ENCODE measurements at places on chromosomes 5 and 9.

DNA sequence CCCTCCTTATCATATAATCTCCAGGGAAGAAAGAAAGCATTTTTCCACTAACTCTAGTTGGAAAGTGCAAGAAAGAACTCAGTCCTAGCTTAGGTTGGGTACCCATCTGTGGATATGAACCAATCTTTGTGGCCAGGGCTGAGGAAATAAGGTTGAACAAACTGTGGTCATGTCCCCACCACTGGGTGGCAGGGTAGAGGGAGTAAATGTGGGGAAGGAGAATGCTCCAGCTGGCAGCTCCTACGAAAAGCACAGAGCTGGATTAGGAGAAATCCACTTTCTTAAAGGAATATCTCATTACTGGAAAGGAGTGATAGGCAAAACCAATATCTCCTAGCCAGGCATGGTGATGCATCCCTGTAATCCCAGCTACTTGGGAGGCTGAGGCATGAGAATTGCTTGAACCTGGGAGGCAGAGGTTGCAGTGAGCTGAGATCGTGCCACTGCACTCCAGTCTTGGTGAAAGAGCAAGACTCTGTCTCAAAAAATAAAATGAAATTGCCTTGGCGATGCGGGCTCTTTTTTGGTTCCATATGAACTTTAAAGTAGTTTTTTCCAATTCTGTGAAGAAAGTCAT lies 175.1 kb downstream of the CCDC192 start:
- peak; percentile 1 for DNase-seq

DNA sequence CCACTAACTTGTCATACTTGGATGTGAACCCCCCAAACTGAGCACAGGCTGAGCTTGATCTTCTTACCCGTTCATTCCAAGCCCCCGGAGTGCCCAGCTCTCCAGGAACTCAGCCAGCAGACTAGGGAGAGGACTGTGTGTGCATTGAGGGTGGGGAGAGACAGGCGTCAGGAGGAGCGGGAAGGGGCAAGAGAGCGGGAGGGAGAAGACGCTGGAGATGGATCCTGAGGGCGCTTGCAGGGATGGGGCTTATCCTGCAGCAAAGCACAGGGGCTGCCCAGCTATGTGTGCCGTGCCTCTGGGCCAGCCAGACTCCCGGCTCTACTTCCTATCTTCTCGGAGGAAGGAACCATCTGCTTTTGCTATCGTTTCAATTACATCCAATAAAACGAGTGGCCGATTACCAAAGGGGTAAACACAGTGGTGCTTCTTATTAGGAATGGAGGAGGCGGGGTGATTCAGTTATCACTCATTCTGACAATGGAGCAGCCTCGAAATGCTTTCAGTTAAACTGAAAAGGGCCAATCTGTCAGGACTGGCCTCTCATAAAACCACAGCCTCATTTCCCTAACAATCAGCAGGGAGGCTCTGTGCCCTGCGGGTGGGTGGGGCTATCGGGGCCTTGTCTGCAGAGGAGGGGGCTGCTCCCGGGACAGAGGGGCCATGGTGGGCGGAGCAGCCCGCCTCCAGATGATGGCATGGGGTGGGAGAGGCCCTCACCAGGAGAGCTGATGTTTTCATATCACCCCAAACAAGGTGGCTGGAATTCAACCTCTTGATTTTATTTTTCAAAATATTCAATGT lies 168.2 kb downstream of the DAB2IP start:
- no peak for DNase-seq

GRCh38 chr9:124778575-124779367 lies 1.8 kb downstream of the OLFML2A start:
- no peak for DNase-seq

- DNase-seq = no peak
These were observed 47.4 kb upstream of the MEF2C start for GRCh38 chr5:88930335-88930734.

DNA sequence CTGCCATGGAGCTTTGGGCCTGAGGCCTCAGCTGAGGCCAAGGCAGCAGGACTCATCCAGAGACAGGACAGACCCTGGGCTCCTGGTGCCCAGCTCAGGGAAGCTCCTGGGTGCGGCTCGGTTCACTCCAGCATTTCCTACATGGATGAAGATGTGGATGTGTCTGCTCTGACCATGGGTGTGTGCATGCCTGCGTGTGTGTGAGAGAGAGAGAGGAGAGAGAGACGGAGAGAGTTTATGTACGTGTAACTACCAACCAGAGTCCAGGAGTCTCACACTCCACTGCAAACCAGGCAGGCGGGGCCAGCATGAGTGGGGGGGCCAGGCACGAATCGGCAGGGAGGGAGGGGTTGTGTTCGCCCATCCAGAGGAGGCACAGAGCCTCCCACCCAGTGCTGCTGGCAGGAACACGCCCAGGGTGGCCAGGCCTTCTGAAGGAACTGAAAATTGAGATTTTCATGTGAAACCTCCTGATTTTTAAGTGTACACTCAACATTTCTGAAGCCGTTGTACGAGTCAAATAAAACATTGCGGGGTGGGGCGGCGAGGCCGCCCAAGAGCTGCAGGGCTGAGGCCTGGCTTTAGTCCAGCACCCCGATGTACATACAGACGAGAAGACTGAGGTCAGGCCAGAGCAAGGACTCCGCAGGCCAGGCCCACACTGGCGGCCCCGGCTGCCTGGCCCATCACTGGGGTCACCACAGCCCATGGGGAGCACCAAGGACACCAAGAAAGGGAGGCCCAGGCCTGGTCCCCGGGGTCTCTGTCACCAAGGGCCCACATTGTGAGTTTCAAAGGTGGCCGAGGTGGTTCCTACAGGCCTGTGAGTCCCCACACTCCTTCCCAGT lies 88.7 kb downstream of the ADAMTS2 start:
- DNase-seq = no peak

DNA sequence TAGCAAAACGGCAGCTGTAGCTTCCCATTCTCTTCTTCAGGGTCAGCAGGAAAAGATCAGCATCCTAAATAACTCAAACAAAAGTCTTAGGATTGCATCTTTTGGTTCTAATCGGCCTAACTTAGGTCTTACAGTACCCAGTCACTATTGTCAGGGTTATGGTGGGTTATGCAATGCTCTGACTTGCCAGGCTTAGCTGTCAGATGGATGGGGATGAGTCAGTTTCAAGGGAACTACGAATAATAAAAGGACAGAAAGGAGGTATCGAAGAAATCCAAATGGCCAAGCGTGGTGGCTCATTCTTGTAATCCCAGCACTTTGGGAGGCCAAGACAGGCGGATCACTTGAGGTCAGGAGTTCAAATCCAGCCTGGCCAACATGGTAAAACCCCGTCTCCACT lies 46.5 kb downstream of the PPP1R2B start:
- no peak for DNase-seq

GRCh38 chr5:127375544-127376091 lies 85.0 kb downstream of the MEGF10 start:
- DNase-seq = no peak

DNA sequence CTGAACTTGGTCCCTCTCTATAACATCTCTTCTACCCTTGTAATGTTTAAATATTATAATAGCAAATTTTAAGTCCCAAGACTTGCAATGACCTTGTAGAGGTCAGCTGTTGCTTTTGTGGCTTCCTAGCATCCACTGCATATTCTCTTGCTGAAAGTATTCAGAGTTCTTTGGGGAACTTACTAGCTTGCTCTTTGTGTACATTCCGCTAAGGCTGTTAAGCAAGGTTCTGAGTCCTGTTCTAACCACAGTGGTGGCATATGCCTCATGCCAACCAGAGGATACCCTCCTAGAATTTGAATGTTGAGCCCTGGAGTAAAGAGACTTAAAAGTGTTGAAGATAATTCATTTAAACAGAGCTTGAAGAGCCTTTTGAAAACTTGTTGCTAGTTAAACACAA lies 570.9 kb downstream of the TLE1 start:
- no peak for DNase-seq

GRCh38 chr5:98401656-98402055 lies 371.8 kb upstream of the RGMB start:
- DNase-seq = no peak

- no peak for DNase-seq
These were observed 182.5 kb downstream of the EDIL3 start for GRCh38 chr5:84202136-84202535.

DNA sequence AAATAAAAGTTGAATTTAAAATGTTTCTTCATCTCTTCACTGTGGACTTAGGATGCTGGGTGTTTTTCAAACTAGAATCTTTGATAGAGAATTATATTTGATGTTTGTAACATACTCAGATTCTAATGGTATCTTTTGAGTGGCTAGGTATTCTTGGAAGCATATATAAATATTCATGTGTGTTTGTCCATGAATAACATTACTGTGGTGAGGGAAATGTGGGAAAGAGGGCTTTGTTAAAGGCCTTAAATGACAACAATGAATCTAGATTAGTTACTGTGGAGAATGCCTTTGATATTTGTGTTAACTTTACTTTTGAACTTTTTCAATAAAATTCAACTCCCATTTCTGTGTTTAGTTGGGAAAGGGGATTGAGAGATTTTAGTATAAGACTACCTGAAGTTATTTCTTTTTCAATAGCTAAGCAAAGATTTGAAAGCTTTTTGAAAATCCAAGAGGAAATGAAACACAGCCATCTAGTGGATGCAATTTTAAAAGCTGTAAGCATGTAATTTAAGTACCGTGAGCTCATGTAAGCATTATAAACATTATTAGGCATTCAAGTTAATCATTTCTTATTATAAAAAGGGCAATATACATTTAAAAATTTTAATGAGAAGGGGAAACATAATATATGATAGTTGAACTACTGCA lies 69.6 kb downstream of the CCDC171 start:
- peak; percentile 6 for DNase-seq

DNA sequence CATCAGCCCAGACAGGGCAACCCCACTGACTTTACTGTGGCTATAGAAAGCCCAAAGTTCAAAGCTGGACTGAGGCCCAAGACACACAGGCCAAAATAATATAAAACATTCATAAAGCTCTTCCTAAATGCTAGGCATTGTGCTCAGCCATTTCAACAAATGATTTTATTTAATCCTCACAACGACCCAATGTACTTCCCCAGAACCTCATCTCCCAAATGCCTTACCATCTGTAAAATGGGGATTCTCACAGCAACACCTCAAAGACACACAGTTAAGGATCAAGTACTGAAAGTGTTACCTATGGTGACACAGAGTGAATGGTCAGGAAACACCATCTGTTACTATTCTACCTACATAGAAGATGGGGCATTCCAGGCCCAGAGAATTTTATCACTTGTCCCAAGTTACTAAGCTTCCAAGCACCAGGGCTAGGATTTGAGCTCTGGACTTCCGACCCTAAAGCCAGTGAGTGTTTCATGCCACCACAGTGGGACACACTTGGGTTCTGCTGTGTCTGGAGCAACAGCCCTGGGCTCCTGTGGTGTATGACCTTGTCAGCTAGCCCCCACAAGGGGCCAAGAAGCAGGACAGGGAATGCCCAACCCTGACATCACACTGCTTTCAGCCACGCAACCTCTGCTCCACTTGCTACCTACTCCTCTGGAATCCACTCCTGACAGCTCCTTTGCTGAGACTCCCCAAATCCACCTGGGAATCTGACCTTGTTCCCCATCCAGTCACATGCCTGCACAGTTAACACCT lies 15.1 kb downstream of the SHB start:
- no peak for DNase-seq

GRCh38 chr9:134602547-134603362 lies 38.8 kb upstream of the COL5A1 start:
- DNase-seq = no peak

DNA sequence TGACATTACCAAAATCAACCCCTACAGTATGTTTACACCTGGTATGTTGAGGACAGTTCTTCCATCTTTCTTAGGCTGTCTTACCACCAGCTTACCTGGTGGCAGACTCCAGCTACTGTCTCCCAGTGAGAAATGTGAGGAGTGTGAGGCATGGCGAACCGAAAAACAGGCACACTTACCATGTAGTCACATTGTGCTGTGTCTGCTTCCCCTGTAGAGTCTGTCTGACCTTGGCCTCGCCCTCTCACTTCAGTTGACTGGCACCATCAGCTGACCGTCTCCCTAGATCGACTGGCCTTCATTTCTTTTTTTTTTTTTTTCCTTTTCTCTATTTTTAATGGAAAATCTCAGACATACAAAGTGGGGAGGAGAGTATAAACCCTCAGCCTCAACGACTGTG lies 4.9 kb downstream of the ACO1 start:
- no peak for DNase-seq

DNA sequence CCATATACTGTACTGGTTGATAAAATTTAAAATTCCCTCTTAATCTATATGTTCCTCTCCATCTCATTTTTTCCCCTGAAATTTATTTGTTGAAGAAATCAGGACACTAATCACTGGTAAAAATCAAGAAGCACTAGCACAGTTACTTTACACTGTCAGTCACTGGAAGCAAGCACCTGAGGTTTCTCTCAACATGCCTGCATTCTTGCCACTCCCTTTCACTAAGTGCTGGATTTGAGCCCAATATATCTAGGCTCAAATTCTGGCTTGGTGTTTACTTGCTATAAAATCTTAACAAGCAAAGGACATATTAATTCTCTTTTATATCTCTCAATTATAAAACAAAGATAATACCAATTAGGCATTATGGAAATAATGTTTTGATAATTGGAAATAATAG lies 58.6 kb downstream of the DIAPH1 start:
- DNase-seq = peak; percentile 31

DNA sequence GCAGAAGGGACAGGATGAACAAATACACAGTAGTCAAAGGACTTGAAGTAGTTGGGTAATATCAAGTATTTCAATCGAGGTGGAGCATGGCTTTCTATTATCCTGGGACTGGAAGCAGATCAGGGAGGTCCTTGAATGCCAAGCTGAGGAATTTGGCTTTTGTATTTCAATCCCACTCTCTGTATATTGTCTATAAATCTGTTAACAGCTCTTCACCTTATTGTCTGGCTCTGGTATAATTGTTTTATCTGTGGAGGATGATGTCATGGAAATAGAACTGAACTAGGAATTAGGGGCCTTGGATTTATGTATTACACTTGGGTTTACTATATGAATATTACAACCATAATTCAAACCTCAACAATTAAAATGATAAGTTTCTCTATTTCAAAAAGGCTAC lies 6.3 kb upstream of the ADAMTSL1 start:
- no peak for DNase-seq

All from NCI-H2081 treated with DMSO at 0.1 percent for 48 hours (cell line).